Stimulated activated CD8-positive, alpha-beta memory T cell treated with anti-CD3 and anti-CD28 coated beads, Interleukin-4, amount 100 ng/mL, for 4 hours (primary cell): ENCODE measurements at places on chromosomes 7 and 10.

DNA sequence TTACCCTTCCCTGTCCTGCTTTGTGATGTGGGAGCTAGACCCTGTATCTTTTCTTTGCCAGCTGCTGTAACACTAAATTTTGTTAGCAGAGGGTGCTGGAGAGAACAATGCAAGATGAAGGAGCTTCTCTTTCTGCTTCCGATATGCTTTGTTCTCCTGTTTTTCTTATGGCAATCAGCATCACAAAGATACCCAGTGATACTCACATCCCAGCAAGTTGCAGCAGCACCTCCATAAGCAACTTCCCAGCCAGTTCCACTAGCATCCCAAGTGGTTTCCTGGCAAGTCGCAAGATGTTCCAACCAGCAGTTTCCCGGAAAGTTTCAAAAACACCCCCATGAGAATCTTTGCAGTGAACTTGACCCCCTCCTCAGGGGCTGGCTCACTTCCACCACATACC is 148.6 kb downstream of the IMMP2L start:
- DNase-seq, result no peak

- DNase-seq, result no peak
Measured at GRCh38 chr7:115682507-115682906, 348.1 kb downstream of the TFEC start.

GRCh38 chr7:91957823-91958222 is 17.2 kb downstream of the AKAP9 start:
- DNase-seq, result no peak

DNA sequence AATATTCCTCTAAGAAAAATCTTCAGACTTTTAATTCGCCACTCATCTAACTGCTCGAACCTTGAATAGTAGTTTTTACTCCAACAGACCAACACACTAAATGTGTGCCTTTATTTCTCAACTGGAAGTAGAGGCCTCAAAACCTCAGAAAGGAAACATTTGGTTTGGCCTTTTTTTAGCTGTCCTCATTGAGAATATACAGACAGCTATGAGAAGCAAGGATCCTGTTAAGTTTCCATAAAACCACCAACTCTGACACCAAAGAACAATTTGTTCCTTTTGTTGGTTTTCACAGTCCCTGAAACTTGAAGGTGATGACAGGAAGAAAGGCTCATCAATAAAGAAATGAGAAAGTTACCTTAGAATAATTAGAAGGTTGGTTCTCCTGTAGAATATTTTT is 199.2 kb upstream of the MEOX2 start:
- no peak for DNase-seq

- no peak for DNase-seq
Measured at GRCh38 chr7:54664235-54665228, 94.5 kb downstream of the SEC61G start.

DNA sequence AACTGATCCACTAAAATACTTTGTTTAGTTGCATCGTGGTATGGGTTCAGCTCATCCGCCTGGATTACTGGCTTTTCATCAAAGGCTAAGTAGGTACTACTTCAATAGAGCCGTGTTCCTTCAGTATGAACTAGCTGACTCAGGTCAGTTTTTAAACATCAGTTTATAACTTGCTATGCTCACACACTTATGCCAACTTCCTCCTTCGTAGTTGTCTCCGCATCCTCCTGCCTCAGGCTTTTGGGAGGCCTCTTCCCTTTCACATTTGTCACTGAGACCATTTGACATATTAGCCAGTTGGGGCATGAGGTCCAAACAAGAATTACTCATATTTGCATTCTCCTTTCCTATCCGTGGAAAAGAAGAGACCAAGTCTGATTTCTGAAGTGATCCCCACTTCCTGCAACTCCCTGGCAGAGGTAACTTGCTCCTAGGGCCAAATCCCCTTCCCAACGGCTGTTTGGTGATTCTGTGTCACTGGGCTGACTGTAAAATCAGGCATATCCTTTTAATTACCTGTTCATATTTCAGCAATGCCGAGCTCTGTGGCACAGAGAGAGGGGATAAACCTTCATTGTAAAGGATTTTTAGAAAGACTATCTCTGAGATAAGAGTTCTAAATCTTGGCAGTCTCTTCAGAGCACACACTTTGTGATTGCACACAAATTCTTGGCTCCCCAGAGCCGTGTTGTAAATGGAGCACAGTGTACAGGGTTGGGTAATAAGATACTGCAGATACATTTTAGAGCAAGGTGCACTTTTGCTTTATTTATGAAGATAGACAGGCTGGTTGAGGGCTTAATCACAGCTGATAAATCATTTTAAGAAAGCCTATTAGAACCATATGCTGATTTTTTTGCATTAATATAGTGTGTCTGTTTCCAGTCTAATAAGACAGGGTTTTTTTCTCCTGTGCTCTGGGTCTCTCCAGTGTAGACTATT is 108.0 kb downstream of the CREB5 start:
- DNase-seq, result no peak

- peak; percentile 31 for DNase-seq
Measured at GRCh38 chr10:102231357-102232318, 5.5 kb downstream of the ELOVL3 start.
